Activated naive CD8-positive, alpha-beta T cell treated with anti-CD3 and anti-CD28 coated beads for 36 hours (primary cell): ENCODE measurements at places on chromosomes 16 and 17.

DNA sequence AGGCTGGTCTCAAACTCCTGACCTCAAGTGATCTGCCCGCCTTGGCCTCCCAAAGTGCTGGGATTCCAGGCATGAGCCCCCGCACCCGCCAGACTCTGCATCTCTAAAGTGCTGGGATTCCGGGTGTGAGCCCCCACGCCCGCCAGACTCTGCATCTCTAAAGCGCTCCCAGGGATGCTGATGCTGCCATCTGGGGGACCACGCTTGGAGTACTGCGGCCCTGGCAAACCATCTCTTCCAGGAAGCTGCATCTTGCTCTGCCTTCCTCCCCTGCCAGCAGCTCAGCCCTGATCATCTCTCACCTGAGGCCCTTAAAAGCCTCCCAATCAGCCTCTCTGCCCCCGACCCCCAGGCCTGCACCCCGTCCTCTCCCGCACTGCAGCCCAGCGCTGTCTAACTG lies 4.1 kb downstream of the CEP295NL start:
- no peak for DNase-seq

DNA sequence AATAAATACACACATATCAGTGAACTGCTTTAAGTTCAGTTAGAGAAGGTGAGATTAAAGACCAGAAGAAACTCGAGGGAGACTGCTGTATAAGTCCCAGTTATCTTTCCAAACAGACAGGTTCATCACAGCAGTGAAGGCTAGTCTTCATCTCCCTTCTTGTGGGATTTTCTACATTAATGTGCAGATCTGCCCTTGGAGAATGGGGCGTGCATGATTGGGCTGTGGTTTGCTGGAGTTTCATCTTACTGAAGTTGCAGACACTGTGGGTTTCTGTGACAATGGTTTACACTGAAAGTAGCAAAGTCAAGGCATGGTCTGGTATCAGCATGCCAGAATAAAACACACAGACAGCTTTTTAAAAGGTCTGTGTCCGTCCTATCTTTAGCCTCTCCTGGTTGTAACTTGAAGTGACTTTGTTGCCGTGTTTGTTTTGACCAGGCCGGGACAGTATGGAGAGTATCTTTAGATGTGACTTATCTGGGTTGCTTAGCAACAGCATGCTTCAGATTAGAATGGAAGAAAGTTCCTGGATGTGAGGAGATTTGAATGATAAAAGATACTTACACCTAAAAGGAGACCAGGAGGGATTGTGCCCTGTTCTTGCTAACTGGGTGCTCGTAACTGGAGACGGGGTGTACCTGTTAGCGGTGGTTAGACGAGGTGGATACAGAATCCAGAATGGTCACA lies 16.1 kb downstream of the NAA60 start:
- peak; percentile 38 for DNase-seq

- DNase-seq: no peak
These were observed 9.6 kb upstream of the RNF112 start for GRCh38 chr17:19401321-19402010.

DNA sequence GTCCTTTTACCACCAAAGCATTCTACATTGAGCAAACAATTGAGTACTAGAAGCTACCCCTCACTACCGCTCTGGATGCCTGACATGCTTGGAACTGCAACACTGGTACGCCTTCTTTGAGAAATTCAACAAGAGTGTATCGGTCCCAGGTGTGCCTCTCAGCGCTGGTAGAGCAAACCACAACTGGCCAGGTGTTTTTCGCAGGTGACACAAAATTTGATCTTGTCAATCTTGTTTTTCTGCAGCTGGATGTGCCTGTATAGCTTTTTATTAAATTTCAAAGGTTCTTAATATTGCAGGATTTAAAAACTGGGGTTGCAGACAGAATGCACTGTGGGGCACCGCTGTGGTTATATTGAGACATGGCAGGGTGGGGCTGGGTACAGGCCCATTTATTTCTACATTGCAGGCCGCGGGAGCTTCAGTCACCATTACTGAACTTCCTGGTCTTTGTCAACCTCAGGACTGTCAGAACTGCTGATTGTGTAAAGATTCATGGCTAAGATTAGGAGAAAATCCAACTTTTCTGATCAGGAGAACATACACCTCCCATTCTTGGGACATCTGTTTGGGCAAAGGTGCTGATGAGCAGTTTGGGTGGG lies 4.5 kb upstream of the SNX20 start:
- no peak for DNase-seq

- no peak for DNase-seq
These were observed 33.8 kb upstream of the NSRP1 start for GRCh38 chr17:30082773-30083172.

DNA sequence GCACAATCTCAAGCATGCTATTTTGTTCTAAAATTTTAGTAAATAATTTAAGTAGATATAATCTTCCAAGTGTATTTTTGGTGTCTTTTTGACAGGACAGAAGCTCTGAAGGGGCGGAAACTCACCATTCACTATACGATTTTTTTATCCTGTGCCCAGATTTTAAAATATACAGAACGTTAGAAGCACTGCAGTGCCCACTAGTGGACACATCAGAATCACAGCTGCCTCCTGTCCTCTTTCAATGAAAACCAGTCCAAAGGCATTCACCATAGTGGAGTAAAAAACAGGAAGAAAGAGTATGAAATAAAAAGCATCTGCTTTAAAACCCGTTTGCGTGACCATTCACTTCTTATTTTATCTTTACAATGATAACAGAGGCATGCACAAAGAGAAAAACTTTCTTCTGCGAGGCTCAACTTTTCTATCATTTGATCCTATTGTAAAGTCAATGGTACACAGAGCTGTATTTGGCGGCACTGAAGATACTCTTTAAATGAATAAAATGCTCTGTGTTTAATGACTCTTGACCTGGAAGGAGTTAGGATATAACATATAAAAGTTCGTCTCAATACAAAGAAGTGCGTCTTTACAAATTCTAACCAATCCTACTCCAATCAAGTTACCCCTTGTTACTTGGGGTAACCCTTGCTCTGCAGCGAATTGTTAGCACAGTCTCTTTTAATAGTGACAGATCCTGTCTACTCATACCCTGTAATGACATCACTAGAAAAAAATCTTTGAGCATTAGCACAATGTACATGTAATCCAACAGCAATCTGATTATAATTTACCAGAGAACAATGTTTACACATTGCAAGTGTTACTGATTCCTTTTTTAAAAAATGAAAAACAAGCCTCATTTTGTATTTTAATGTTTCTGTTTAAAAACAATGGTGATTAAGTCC lies 339.8 kb upstream of the PSMD7 start:
- DNase-seq: peak; percentile 4

- DNase-seq: no peak
These were observed 18.2 kb upstream of the RSL1D1 start for GRCh38 chr16:11869353-11870228.

DNA sequence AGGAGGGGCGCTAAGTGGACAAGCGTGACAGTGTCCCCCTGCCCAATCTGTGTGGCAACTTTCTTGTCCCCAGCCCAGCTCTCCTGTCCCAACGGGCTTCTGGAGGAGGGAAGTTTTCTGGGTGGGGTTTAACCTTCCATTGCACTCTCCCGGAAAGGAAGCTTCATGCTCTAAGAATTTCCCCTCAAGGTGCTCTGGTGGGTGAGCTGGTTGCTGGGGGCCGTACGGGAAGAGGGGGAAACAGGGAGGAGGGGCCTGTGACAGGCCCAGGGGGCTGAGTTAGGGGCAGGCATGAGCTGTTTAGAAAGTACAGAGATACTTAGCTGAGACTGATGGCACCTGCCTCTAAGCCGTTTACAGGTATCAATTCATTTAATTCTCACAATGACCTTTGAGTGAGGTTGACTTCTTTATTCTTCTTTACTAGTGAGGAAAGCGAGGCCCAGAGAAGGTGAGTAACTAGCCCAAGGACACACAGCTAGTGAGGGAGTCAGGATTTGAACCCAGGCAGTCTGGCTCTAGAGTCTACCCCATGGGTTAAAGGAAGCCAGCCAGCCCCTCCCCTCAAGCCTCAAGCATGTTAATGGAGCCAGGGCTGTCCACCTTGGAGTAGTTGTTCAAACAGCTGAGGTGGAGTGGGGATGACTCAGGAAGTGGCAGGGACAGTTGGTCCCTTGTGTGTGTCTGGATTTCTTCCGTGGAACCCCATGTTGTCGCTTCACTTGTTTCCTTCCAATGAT lies 18.9 kb downstream of the ADGRG1 start:
- peak; percentile 42 for DNase-seq

- no peak for DNase-seq
These were observed 134.4 kb downstream of the SNX11 start for GRCh38 chr17:48241770-48242497.

DNA sequence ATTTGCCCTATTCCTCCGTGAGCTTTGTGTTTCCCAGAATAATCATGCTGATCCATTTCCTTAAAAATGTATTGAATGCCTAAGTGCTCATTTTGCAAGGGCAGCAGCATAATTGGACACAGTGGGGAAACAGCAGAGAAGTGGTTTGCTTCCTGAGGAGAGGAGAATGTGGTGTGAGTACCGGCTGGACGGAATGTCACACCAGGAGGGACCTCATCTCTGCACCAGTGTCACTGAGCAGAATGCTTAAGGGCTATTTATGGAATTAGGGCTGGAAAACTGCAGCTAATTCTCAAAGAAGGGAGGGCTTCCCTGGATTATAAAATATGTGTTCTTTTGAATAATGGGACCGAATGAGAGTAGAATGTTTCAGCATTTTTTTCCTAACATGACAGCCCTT lies 1100.6 kb upstream of the RBFOX1 start:
- DNase-seq: no peak

GRCh38 chr17:8126491-8127066 lies 2.7 kb upstream of the HES7 start:
- DNase-seq: peak; percentile 67

DNA sequence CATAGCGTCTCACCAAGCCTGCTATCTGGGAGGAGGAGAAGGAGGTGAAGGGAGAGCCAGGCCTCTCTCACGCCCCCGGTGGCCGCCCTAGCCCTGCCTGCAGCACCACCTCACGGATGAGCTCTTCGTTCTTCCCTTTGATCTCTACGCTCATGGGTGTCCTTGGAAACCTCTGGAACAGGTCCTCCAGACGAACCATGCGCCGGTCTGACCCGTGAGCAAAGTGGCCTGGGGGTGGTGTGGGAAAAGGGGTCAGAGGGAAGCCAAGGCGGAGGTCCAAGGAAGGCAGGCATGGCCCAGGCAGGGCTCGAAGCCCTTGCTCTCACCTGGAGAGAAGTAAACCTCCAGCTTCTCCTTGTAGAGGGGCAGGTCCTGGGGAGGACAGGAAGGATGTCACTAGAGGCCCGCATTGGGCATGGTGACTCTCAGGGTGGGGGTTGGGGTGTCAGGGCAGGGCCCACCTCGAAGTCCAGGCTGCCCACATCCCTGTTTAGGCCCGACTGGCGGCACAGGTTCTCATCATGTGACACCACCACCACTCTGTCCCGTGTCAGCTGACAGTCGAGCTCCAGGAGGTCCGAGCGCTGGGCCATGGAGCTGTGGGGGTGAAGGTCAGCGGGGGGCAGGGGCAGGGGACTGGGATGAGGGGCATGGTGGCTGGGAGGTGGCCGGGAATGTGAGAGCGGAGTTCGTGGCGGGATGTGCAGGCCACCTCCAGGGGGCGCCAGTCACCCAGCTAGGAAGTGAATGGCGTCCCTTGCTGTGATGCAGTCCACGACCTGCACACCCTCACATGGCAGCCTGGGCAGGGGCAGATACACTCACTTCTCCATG lies 923 bp downstream of the GDPD3 start:
- peak; percentile 74 for DNase-seq

GRCh38 chr16:85347213-85347591 lies 234.9 kb upstream of the CIBAR2 start:
- DNase-seq: no peak

- no peak for DNase-seq
These were observed 193.4 kb downstream of the FOXL1 start for GRCh38 chr16:86771506-86772460.

- peak; percentile 75 for DNase-seq
These were observed 11.1 kb downstream of the TSPOAP1 start for GRCh38 chr17:58317421-58318064.

GRCh38 chr16:10069374-10069773 lies 112.9 kb downstream of the GRIN2A start:
- DNase-seq: no peak

- peak; percentile 69 for DNase-seq
These were observed 23.4 kb downstream of the RBL2 start for GRCh38 chr16:53457670-53458069.

DNA sequence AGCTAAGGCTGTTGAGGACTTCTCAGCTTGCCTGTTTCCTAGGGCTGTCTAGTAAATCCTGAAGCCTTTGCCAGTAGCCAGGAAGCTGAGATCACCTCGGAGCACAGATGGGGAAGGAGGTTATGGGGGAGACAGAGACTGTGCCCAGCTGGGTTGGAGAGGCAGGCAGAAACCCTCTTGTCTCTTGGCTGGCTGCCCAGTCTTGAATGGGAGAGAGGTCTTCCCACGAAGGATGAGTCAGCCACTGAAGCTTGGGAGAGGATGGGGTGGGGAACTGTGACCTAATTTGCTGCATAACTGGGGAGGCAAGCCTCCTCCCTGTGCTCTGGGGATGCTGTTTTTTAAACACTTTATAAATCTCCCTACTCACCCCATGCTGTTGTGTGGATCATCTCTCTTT lies 69.8 kb downstream of the SHISA9 start:
- no peak for DNase-seq

DNA sequence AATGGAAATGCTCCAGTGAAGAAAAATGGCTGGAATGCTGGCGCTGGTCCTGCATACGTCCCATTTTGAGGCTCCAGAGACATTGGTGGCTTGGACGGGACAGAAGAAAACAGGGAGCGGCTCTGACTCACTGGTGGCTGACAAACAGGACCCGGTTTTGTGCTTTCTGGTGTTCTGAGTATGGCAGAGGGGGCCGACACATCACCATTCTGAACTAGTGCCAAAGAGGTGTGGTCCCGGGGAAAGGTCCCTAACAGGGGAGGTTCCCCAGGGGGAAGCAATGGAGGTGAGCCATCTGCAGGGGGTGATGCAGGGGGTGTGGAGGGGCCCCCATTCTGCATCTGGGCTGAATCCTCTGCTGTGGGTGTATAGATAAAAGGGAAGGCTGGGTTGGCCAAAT lies 8.3 kb downstream of the ANKRD40 start:
- DNase-seq: no peak

- no peak for DNase-seq
These were observed 13.3 kb upstream of the YWHAE start for GRCh38 chr17:1413281-1413791.

DNA sequence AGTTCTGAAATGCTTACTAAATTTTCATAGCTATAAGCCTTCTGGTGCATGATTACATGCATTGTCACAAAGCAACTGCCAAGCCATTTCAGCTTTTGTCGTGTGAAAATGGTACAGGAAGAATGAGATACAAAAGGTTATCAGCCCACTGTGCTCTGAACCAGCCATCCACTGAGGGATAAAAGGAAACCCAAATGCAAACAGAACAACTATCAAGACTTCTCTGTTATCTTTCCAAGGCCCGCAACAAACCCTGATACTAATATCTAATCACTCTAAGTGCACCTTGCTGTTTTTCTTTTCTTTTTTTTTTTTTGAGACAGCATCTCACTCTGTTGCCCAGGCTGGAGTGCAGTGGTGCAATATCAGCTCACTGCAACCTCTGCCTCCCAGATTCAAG lies 109.0 kb downstream of the FTO start:
- DNase-seq: no peak

DNA sequence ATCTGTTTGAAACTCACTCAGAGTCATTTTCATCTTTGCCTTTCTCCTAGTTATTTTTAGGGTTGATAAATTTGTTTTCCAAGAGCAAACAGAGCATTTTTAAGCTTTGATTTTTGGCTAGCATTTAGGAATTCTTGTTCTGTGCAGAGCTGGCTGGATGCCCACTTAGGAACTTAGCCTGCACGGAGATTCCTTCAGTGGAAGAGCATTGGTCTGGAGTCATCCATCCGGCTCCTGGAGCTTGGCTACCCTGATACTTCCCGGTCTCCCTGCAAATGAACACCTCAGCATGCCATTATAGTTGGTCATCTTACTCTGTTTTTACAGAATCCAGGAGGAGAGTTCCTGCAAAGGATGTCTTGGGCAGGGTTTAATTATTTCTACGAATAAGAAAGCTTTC lies 57.1 kb downstream of the SPECC1 start:
- DNase-seq: no peak
